ENCODE measurements at places on chromosomes 16 and 17.
A peak's percentile ranks its signal among the peaks of the same experiment; 100 is the strongest.

DNA sequence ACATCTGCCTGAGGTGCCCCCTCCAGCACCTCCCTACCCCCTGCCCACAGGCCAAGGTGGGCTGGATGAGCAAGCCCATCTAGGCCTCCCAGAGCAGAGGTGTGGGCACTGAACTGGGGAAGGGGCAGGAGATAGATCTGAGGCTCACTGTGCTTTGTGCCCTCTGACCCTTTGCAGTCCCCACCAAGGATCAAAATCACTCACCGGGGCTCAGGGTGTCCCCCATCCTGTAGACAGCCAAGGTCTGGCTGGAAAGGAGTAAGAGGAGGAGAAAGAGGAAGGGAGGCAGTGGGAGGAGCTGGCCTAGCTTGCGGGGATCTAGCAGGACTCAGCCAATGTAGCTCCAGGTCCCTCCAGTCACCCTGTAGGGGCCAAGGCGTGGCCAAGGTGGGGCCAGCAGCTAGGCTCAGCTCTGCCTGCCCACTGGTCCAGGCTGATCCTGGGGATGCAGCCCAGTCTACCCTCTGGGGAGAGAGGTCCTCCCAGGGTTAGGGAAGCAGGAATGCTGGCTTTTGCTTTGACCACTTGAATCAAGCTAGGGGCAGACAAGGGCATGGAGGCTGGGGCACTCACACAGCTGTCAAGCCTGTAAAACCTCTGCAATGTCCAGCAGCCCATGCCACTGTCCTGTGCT is 1.8 kb downstream of the SLC12A4 start:
- DNase-seq = peak; percentile 62

DNA sequence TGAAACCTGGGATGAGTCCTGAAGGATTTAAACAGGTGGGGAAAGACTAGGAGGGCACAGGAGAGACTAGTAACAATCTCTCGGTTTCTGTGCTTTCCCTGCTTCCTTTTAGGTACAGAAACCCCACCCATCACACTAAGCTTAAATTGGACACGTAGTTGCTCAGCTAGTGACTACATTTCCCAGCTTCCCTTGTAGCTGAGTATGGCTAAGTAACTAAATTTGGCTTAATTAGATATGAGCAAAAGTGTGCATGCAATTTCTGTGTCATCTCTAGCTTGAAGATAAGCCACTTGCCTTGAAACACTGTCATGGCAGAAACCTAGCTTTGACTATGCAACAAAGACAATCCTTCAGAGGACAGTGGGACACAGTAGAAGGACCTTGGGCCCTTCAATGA is 36.5 kb downstream of the CACNG1 start:
- no peak for DNase-seq

- DNase-seq = no peak
Measured at GRCh38 chr17:33521784-33522183, 228.7 kb upstream of the ASIC2 start.

DNA sequence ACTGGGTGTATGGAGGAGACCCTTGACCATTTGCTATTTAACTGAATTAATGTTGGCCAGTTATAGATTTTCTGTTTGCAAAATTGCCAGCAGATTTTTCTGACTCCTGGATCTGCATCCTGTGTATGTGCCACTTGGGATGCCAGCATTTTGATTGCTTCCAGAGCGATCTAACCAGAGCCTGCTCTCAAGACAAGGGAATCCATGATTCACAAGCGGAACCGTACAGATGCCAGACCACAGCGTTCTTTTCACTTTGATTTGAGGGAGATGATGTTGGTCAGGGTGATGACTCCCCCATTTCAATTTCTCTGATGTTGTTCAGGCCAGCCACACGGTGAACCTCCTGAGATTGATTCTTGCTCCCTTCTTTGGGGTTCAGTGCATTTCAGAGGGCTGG is 228.7 kb downstream of the CDH13 start:
- DNase-seq = no peak

- no peak for DNase-seq
Measured at GRCh38 chr17:37219876-37220606, 155.7 kb upstream of the C17orf78 start.

DNA sequence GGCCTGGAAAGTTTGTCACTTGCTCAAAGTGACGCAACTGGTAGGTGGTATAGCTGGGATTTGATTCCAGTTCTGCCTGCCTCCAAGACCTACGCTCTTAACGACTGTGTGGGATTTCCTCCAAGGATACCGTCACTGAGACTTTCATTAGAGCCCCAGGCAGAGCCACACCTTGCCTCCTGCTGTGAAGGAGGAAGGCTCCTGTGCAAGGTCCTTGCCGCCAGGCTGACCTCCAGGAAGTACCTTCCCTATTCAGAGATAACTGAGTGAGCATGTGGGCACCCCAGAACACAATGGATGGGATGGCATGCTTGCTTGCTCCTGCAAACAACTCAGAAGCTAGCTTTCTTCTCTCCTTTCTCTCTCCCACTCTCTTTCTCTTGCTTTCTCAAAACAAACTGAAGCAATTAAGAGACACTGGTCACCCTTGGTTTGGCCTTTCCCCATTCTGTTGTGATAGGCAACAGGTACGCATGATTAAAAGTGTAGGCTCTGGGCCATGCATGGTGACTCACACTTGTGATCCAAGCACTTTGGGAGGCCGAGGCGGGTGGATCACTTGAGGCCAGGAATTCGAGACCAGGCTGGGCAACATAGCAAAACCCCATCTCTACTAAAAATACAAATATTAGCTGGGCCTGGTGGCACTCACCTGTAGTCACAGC is 30.7 kb downstream of the CACNG3 start:
- DNase-seq = no peak

- DNase-seq = peak; percentile 94
Measured at GRCh38 chr17:28750178-28751047, 6.6 kb downstream of the TRAF4 start.

DNA sequence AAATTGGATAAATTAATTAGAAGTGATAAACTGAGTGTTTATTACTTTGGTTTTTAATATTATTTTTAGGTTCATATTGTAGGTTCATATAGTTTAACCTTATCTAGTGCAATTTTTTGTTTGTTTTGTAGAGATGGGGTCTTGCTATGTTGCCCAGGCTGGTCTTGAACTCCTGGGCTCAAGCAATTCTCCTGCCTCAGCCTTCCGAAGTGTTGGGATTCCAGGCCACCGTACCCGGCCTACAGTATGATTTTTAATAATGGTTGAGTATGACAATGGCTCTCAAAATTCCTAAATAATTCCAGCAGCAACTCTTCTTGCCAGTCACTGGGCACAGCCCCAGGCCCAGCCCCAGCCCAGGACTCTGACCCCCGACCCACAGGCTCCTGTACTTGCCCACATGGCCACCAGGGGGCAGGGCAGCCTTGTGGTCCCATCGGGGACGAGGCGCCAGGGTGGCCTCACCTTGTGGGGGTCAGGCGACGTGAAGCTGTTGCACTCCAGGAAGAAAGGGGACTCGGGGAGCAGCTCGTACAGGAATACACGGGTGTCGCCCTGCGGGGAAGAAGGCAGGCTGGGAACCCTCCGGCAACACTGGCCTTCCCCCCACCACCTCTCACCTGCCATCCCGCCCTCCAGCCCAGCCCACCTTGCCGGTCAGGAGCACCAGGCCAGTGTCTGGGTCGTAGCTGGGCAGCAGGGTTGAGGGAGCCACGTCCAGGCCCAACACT is 7.9 kb upstream of the PAM16 start:
- peak; percentile 50 for DNase-seq

- DNase-seq = no peak
Measured at GRCh38 chr16:80189476-80190175, 351.2 kb upstream of the DYNLRB2 start.

- DNase-seq = peak; percentile 75
Measured at GRCh38 chr17:79793924-79794304, 3.0 kb downstream of the CBX8 start.

- DNase-seq = peak; percentile 45
Measured at GRCh38 chr16:55949518-55949917, 74.3 kb upstream of the CES5A start.

DNA sequence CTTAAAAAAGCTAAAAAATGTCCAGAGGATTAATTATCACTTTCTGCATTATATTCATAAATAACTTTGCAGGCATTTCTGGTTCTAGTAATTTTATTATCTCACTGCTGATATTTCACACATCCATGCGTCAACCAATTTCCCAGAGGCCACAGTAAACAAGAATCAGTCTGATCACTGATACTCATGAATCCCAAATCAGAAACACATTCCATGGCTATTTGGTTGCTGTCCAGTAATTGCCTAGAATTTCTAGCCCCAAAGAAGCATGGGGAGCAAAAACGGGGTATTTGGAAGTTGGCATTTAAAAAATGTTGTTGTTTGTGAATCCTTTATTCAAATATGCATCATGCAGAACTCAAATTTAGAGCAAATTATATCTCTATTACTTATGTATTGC is 244.8 kb downstream of the CDH8 start:
- no peak for DNase-seq

Data from ELR (cell line).